ENCODE measurements at places on chromosomes 6 and 20.
A peak's percentile ranks its signal among the peaks of the same experiment; 100 is the strongest.

DNA sequence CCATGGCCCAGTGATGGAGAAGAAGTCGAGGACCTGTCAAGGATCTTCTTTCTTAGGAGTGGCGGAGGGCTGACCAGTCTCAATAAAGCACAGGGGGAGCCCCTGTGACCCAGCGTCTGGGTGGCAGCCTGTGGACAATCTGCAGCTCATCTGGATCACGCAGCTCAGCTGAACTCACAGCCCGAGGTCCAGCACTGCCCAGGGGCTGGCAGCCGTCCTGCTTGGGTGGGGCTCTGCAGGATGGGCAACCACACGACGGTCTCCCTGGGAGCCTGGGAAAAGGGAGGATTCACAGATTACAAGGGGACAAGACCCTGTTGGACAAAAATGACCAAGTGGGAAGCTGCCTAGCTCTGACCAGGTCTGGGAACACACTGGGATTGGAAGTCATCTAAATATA is 110.8 kb downstream of the MYLK4 start:
- no peak for DNase-seq

- no peak for DNase-seq
Measured at GRCh38 chr20:24616258-24617079, 147.0 kb downstream of the SYNDIG1 start.

DNA sequence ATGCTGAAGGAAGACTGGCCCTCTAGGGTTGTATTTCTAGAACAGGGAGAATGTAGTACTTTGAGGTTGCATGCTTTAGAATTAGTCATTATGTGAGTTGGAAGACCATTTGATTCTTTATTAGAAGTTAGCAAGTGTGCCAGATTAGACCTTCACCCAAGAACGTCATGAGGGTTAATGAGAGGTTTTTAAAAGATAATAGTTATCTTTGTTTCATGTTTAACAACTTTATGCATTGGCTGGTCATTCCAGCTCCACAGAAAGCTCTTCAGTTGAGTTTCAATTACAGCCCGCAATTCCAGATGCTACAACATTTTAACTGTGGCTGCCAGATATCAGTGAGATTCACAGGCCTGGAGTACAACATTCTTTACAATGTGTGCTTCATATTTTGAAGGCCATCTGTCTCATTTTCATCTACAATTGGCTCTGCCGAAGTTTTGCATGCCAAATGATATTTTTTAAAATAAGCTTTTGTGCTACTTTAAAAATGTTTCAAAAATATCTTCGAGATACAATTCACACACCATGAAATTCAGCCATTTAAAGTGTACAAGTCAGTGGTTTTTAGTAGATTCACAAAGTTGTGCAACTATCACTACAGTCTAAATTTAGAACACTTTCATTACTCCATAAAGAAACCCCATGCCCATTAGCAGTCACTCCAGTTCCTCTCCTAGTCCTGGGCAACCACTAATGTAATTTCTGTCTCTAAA is 61.1 kb upstream of the FBXO30 start:
- DNase-seq: no peak

- DNase-seq: no peak
Measured at GRCh38 chr6:32472781-32473375, 33.2 kb downstream of the HLA-DRA start.

DNA sequence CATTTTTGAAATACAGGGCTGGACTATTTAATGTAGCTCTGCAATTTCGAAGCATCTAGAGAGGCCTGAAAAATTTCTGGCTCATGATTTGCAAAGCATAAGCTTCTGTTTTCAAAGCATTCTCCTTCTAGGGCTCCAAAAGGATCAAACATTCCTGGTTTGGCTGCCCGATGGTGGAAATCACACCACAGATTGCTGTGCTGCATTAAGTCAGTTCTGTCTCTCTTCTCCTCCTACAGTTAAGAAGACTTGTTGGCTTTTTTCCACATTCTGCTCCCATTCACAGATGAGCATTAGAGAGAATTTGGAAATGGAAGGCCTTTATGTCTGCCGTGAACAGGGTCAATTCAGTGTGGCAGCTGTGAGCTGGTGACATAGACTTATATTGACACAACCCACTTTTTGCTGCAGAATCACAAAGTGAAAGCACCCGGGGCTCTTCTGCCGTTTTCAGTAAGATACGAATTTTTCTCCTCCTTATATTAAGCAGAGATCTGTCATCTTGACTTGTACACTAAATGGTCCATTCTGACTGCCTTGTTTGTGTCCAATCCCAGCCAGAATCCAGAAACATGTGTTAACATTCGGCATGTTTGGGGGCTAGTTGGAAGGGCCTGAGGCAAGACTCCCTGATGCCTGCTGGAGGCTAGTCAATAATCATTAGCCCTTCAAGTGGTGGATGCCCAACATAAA is 330.8 kb upstream of the DEFB112 start:
- DNase-seq: no peak

- peak; percentile 8 for DNase-seq
Measured at GRCh38 chr6:37225350-37226169, 32.0 kb upstream of the TBC1D22B start.

DNA sequence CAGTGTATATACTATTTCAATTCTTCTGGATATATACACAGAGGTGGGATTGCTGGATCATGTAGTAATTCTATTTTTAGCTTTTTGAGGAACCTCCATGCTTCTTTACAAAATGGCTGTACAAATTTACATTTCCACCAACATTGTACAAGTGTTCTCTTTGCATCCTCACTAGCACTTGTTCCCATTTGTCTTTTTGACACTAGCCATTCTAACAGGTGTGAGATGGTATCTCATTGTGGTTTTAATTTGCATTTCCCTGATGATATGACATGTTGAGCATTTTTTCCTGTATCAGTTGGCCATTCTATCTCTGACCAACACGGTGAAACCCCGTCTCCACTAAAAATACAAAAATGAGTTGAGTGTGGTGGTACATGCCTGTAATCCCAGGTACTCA is 68.1 kb upstream of the PMEPA1 start:
- DNase-seq: no peak

DNA sequence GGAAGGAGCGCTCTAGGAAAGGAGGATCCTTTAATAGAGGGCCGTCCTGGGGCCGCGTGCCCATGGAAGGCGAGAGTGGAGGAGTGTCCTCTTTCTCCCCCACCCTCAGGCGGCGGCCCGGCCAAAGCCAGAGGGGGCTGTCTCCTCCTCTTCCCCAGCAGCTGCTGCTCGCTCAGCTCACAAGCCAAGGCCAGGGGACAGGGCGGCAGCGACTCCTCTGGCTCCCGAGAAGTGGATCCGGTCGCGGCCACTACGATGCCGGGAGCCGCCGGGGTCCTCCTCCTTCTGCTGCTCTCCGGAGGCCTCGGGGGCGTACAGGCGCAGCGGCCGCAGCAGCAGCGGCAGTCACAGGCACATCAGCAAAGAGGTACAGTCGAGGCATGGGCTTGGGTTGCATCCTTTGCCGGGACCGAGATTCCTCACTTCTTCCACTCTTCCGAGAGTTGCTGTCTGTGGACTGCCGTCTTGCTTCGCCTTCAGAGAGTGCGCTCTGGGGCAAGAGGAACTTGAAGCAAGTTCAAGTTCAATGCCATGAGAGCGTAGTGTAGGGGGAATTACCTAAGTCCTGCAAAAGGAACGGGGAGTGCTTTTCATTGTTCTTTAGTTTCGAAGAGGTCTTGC is at the start of gene LAMA2:
TSS of gene LAMA2 (plus strand) at position 148 of the 621 bp plus-strand sequence. CDS start at position 256, 108 bp downstream.
- DNase-seq: peak; percentile 53

GRCh38 chr20:52859156-52859876 is 112.8 kb upstream of the TSHZ2 start:
- DNase-seq: no peak

- DNase-seq: no peak
Measured at GRCh38 chr6:7311917-7312615, 933 bp downstream of the SSR1 start.

GRCh38 chr20:8305449-8305978 is 173.4 kb downstream of the PLCB1 start:
- peak; percentile 83 for DNase-seq

DNA sequence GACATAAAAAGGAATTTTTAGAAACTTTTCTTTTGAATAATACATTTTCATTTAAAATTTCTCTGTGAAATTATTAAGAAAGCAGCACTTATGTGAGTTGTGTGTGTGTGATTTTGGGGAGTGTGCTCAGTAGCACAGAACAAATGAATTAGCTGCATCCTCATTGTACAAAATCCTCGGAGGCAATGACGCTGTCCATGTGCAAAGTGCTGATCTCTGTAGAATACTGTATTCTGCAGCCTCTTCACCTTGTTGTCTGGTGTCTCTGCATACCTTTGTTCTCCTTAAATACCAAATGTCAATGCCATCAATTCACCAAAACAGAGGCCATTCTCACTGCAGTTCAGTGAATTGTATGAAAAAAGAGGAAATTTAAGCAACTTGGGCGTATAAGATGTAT is 838.4 kb downstream of the QKI start:
- DNase-seq: no peak

DNA sequence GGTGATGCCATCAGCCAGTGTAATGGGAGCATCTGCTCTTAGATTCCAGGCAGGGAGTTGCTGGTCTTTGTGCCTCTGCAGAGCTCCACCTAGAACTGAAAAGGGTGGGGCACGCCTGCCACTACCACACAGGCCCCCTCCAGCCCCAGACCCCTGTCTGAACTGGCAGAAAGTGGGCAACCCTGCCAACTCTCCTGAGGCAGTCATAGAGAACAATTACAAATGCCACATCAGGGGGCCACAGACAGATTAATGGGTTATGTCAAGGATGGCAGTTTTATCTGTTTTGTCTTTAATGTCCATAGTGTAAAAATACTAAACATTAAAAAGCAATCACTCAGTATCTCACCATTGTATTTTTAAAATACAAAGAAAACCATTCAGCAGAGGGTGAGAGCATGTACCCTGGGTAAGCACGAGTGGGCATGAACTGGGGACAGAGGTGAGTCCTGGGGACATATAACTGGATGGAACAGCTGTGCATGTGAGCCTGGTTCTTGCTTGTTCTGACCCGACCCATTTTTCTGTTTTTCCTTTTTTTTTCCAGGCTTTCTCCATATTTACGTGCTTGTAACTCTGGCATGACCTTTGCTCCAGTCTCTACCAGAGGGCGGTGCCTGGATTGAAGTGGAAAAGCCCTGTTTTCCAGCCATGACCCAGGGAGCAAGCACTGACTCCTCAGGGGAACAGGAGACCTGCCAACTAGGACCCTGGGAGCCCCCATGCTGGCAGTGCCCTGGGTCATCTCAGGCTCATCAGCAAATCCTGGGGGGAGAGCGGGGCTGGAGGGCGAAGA is 8.2 kb downstream of the TRAF3IP2 start:
- DNase-seq: no peak

DNA sequence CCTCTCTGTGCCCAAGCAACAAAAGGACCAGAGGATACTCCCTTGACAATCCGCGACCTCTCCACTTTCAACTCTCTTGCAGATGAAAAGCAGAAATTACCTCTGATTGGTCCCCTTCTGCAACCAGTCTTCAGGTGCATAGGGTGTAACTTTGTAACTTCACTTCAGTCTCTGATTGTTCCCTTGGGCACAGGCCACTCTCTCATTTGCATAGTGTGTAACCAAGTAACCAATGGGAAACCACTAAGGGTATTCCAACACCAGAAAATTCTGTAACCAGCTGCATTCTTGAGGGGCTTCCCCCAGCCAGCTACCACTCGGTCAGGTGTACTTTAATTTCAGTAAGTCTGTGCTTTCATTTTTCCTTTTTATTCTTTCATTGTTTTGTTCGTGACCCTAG is 4.4 kb upstream of the RAET1L start:
- no peak for DNase-seq

- DNase-seq: no peak
Measured at GRCh38 chr20:16411361-16411760, 161.9 kb downstream of the KIF16B start.

GRCh38 chr20:19820555-19821211 is 62.6 kb downstream of the RIN2 start:
- no peak for DNase-seq

GRCh38 chr6:27426045-27426620 is 37.6 kb downstream of the ZNF391 start:
- DNase-seq: no peak

DNA sequence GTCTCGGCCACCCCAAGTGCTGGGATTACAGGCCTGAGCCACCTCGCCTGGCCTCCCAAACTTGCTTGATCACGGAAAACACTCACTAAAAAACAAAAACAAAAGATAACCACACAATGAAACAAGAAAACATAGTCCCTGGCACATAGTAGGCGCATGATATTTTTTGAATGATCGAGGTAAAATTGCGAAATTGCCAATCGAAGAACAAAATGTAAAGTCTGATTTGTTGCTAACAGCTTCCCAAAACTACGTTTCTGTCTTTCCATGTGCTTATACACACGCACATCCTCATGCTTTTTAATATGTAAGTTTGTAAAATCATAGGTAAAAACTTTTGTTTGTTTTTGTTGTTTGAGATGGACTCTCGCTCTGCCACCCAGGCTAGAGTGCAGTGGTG is 168.5 kb upstream of the SALL4 start:
- no peak for DNase-seq

GRCh38 chr6:25449774-25450173 is 170.6 kb downstream of the CARMIL1 start:
- DNase-seq: no peak

GRCh38 chr6:314377-314776 is 22.1 kb downstream of the DUSP22 start:
- no peak for DNase-seq

DNA sequence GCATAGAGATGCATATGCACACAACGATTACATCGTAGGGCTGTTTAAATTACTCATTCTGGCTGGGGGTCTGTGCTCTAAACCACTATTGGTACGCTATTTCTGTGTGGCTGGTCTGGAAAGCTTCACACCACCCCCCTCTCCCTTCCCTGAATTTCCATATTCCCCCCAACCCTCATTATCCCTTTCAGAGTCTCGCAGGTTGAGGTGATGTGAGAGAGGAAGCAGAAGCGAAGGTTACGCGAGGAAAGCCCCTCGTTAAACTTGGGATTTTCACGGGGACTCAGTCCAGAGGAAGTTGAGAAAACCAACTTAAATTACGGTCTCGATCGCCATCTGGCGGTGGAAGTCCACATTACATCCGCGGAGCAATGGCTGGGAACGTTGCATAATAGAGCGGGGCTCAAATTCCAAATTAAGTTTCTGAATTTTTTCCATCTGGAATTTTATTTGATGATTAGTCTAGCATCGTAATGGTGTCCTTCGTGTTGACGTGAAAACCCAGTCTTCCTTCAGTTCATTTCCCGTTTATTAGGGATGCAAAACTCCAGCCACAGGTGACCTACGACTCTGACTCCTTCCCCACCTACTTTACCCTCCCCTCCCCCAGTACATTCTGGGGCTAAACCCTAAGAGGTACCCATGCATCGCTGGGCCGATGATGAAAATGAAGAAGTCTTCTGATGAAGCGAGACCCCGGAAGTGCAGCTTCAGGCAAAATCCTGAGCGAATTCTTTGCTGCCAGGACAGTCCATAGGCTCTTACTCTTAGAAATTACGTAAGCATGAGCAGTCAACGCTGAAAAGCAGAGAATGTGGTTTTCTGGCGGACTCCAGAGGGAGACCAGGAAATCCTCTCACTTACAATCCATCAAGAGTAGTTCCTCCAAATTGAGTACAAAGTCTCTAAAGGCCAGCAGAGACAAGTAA is 19.7 kb downstream of the HLA-DOB start:
- peak; percentile 97 for DNase-seq

Measured in activated CD8-positive, alpha-beta memory T cell treated with anti-CD3 and anti-CD28 coated beads, Interleukin-2, amount 50 U/mL, for 48 hours (primary cell).